HFFc6 (cell line): ENCODE measurements at places on chromosomes 3 and 15. TPM values are rescaled to one million over a fixed set of nuclear protein-coding genes. Genes with fewer than 3 reads are reported as not detected.

DNA sequence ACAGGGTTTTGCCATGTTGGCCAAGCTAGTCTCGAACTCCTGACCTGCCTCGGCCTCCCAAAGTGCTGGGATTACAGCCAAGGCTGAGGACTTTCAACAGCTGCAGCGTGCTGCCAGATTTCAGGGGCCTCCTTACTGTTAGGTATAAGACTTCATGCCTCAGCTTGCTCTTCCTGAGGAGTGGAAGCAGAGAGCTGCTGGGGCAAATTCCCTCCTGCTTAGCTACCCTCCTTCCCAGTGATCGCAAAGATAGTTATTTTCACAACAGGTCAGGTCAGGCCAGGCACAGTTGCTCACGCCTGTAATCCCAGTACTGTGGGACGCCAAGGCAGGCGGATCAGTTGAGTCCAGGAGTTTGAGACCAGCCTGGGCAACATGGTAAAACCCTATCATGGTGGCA is 2.6 kb upstream of the CPNE9 start:
- DNase-seq = no peak

- no peak for DNase-seq
Observed at GRCh38 chr3:160368804-160369203, 30.2 kb downstream of the IFT80 start.

The SLC6A20 gene
- total RNA-seq = not detected in 3 replicates

The C3orf22 gene
- not detected in 3 replicates for total RNA-seq

The PCBP4 gene
- 103 to 130 TPM (median 125 TPM) in 3 replicates for total RNA-seq

The MYD88 gene
- total RNA-seq = 27.7 to 30.7 TPM (median 27.7 TPM) in 3 replicates
